ENCODE measurements at places on chromosomes 11 and 22. TPM values are rescaled to one million over a fixed set of nuclear protein-coding genes. Genes with fewer than 3 reads are reported as not detected.

Gene CYP2D6
- total RNA-seq, result 0.77 TPM

DNA sequence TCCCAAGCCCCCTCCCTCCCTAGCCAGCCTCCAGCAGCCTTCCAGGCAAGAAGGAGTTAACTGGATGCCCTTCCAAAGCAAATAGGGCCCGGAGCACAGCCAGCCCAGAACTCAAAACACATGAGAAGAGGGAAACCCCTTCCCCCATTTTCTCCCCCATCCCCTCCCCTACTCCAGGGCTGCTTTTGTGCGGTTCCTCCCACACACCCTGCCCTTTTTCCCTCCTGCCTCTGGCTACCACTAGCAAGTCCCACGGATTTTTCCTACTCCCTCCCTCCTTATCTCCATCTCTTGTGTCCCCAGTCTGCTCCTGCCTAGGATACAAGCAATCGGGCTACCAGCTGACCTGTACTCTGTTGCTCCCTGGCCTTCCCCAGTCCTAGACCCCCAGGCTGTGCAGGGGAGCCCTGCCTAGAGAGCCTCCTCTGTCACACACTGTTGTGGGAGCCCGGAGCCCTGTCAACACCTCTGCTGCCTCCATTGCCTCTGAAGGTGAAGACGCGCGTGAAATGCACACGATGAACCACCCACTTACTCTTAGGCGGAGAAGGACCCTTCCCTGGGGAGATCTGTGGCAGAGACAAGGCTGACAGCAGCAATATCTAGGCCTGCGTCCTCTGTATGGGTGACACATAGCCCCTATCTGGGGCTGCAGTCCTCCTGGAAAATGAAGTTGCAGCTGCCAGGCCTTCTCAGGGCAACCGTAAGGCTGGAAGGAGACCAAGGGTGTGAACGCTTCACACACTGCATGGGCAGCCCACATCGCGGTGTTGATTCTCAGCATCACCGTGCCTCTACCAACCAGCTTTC is 282.8 kb downstream of the MN1 start:
- no peak for DNase-seq

Gene RIMBP3C
- not detected for total RNA-seq

Gene NLRP14
- total RNA-seq, result not detected

- DNase-seq, result no peak
These were observed 15.9 kb downstream of the SMIM38 start for GRCh38 chr11:69171476-69172240.

DNA sequence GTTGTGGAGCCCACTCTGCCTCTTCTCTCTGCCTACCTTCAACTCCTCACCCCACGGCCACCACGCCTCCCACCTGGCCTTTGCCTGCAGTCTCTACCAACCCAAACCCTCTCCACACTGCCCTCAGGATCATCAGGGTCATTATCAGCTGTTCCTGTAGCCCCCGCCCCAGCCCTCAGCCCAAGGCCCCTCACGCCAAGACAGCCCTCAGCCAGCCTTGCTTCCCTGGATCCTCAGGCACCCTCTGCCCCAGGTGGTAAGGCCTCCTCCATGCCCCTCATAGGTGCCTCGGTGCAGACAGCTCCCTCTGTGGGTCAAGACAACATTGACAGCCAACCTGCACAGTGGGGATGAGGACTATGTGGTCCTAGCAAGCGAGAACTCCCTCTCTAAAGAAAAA is 1.7 kb downstream of the SBF1 start:
- DNase-seq, result no peak

- DNase-seq, result no peak
These were observed 20.5 kb downstream of the POLD3 start for GRCh38 chr11:74612877-74613276.

Gene ANO3
- not detected for total RNA-seq

Measured in H1 (cell line).